ENCODE measurements at places on chromosomes 2 and 18.

GRCh38 chr2:131093696-131094462, 619 bp upstream of the FAM168B start:
- DNase-seq: no peak

- no peak for DNase-seq
Observed at GRCh38 chr2:216394881-216395280, 17.4 kb upstream of the SMARCAL1 start.

DNA sequence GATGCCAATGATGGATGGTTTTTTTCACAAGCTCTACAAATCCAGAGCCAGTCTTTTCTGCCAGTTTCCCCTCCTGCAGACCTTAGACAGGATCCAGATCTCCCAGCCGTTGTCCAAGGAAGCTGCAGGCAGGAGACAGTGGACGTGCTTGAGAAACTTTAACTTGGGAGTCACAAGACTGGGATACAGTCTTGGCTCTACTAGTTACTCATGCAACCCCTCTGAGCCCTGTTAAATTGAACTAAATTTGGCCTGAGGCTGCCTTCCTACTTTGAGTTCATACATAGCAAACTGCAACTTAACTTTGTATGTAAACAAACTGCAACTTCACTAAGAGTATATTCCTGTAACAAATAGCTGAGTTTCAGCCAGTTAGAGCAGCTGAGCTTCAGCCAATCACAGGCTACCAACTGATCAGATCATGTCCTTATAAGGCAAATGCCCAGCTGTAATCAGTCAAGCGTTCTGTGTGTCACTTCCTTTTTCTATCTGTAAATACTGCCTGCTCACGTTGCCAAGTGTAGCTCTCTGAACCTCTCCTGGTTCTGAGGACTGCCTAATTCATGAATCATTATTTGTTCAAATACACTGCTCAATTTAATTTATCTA, 140.9 kb downstream of the CAPN13 start:
- DNase-seq: peak; percentile 46

DNA sequence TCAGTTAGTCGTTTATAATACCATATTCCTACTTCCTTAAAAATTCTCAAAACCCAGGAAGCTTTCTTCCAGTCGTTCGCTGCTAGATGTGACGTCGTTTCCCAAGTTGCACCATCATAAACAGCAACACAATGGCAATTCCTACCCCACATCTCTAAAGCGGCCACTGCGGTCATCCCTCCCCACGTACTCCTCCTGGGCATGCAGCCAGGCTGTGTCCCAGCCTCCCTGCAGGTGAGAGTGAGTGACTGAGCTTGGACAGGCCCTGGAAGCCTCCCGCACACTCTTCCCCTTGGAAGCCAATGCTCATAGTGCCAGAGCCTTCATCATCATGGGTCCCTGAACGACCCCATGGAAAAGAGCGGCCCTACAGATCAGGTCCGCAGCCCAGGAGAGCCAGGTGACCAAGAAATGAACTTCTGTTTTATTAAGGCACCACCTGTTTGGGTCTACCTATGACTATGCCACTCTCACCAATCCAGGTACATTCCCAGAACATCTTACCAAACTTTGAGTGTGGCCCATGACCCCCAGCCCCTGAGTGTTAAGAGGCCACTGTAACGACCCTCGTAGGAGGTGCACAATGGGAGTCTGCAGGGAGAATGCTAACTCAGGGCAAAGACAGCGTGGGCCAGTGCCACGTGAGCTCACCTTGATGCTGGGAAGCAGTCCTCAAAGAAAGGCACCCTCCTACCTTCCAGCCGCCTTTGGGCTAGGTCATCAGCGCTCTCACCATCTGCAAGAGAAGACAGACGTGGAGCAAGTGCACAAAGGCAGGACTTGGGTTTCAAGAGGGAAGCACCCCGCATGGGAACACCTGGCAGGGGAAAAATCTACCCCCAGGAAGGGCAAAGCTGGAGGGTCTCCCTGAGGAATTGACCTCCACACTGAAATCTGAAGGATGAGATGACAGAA, 74.7 kb upstream of the RAB6C start:
- peak; percentile 64 for DNase-seq

GRCh38 chr2:128727914-128728313, 409.2 kb upstream of the HS6ST1 start:
- no peak for DNase-seq

DNA sequence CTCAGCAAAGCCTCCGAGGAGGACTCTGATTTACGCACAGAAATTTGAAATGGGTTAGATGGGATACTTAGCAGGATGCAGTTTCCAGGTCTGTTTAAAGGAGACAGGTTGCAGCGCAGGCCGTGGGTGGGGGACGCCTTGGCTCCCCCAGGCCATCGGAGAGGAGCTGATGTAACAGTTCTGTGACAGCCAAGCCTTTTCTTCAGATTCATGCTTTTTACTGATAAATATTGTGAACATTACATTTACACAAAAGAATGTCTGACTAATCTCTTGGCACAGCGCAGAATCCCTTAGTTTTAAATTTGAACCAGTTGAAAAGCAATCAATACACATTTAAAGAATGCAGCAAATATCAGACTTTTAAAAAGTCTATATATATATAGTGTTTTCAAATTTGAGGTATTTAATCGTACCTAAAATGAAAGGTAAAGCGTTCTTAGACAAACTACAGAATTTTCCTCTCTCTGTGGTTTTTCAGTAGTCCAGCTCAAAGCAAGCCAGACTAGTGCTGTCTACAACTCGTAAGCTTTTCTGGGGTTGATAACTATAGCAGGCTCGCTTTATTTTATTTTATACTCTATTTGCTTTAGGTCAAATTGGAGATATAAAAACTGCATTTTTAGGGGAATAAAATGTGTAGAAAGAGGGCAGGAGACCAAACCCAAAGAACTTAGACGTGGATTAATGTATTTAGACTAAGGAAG, 221.9 kb downstream of the PIEZO2 start:
- DNase-seq: no peak

GRCh38 chr2:215505044-215505786, 69.3 kb upstream of the FN1 start:
- DNase-seq: no peak

DNA sequence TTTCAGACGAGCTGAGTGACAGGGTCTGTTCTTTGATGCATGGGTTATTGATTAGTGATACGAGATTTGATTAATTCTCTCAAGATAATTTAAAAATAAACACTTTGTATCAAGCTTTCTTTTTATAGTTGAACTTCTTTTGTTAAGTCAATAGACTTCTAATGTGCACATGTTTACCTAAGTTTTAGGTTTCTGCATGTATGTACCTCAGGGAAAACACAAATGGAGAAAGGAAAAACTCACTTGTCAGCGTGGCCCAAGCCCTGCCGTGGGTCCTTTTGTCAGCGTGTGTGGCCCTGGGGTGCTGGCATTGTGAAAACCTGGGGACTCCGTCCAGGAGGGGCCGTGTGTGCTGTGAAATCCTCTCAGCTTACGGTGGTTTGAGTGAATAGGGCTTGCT, 153.7 kb downstream of the SNTG2 start:
- DNase-seq: no peak

DNA sequence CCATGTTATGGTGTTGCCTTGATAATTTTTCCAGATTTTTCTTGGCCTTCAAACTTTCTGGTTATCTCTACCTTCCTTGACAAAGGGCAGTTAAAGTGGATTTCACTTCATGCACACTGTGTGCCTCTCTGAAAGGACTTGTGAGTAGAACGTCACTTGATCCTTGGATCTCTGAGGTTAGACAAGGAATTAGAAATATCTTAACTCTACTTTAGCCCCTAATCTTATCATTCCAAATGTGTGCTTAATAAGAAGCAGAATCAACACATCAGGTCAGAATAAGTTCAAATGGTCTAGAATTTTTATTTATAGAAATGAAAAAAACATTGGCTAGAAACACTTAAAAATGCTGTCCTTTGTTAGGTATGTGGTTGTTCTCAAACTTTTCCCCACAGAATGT, 205.7 kb downstream of the TPGS2 start:
- no peak for DNase-seq

DNA sequence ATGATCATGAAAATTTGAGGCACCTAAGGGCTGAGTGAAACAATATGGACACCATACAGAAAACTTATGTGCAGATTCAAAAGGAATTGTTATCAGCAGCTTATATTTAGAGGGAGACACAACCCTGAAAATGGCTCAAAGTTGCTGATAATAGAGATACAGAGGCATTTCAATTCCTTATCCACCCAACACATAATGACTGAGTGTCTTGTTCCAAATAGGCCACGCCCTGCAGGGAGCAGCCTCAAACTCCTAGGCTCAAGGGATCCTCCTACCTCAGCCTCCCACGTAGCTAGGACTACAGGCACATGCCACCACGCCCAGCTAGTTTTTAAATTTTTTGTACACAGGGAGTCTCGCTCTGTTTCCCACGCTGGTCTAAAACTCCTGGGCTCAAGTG, 79.0 kb downstream of the LBH start:
- no peak for DNase-seq

- DNase-seq: no peak
Observed at GRCh38 chr18:49869354-49869753, 56.0 kb upstream of the ACAA2 start.

All from osteocyte (in vitro differentiated cells).